GOT3 (cell line): ENCODE measurements at places on chromosomes 5 and 9.

DNA sequence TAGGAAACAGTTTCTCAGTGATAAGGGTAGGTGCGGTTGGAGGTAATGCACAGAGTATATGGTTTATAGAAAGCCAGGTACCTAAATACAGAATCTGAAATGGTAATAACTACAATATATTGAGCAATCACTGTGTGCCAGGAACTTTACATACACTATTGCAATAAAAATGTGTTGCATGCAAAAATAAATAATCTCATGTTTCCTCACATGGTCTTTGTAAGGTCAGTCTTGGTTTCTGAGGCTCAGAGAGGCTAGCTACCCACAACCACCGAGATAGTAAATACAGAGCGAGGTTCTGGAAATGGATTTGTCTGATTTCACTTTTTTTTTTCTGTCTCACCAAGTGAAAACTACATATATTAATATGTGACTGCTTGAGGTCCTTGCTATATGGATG lies 128.9 kb downstream of the CAMK4 start:
- DNase-seq: no peak

DNA sequence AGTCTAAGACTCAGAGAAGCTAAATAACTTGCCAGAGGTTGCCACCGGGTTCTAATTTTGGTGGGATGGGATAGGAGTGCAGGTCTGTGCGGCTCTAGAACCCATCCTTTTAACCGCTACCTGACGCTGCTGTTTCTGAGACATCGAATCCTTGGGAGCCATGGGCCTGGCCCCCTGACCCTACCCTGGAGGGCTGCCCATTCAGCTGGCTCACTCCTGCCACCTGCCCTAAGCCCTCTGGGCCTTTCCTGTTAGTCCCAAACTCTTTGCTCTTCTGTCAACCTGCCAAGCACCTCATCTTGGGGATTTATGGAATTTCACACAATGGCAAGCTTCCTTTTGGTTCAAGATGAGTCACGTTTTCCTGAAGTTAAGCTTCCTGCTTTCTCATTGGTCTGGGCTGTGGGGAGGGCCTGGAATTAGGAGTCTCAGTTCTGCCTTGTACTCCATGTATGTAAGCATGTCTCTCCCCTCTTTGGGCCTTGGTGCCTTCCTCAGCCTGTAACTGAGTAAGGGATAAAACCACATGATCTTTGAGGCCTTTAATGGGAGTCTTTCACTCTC lies 26.6 kb downstream of the ENHO start:
- no peak for DNase-seq

GRCh38 chr9:29160763-29161353 lies 1587.6 kb upstream of the C9orf72 start:
- DNase-seq: no peak

GRCh38 chr5:143644727-143645126 lies 167.2 kb upstream of the HMHB1 start:
- no peak for DNase-seq

GRCh38 chr5:438481-438981 lies 4.4 kb upstream of the EXOC3 start:
- DNase-seq: no peak

- no peak for DNase-seq
Observed at GRCh38 chr5:102532123-102532522, 33.3 kb upstream of the SLCO6A1 start.

GRCh38 chr5:14439087-14439871 lies 142.3 kb upstream of the OTULINL start:
- no peak for DNase-seq

GRCh38 chr9:20297646-20298084 lies 324.6 kb downstream of the MLLT3 start:
- DNase-seq: no peak

DNA sequence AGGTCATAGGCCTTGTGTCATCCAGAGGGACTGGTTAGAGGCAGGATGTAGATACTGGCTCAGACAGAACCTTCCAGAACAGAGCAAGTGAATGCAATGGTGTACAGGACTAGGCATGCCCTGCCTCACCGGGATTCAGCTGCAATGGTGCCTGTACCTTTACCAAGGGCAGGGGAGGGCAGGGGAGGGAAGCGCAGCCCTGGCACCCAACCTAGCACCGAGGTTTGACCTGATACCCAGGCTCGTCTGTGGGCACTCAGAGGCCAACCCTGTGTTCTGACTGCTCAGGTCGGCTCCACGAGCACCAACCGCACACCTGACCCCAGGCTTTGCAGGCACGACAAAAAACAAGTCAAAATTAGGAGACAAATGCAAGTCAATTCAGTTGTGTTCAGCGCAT lies 47.3 kb upstream of the GFPT2 start:
- no peak for DNase-seq
